GM23338 (cell line): ENCODE measurements at places on chromosomes 12 and 14. TPM values are rescaled to one million over a fixed set of nuclear protein-coding genes. Genes with fewer than 3 reads are reported as not detected.

TCL1A gene
- 5.3 and 8.5 TPM in 2 replicates for total RNA-seq

SPTB gene
- total RNA-seq, result 1.9 and 2.4 TPM in 2 replicates

TBC1D30 gene
- 7.1 and 9.6 TPM in 2 replicates for total RNA-seq

DNA sequence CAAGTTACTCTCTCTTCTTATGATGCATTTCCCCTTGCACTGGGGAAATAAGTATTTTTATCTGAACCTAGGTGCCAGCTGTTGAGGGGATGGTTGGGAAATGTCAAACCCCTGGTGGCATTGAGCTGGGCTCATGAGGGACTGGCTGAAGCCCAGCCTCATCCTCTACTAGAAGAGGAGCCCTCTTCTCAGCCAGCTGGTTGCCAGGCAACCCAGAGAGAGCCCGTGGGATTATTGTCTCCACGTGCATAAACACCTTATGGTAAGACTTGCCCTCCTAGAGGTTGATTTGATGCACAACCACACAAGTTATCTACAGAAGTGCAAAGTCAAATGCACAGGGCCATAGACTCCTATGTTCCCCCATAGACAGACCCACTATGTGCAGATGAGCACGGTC is 89.8 kb downstream of the WSCD2 start:
- DNase-seq, result no peak

- DNase-seq, result no peak
Observed at GRCh38 chr14:105023791-105024480, 3.1 kb upstream of the CDCA4 start.

DNA sequence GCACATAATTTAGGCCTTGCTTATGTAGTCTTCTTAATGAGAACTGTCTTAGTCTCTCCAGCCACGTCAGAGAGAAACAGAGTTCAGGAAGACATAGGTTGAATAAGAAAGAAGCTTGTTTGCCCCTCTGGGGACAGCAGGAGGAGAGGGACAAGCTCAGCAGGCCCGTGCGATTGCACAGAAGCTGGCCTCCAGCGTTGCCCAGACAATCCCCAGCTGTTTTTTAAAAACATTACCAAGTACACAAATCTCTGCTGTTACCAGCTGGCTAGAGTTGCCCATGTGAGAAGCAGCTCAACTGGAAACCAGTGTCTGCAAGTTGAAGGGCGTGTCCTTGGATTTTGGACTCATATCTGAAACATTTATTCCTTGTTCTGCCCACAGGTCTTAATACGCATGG is 232.6 kb downstream of the EFCAB11 start:
- DNase-seq, result no peak
